Tongue (tissue), 3 donors: ENCODE measurements at places on chromosomes 6 and 20. TPM values are rescaled to one million over a fixed set of nuclear protein-coding genes. Genes with fewer than 3 reads are reported as not detected.

Gene RRAGD
- total RNA-seq = 72.8 TPM

Gene KIF6
- total RNA-seq = 2.4 TPM

Gene PRL
- total RNA-seq = not detected

Gene SPDEF
- 6.1 TPM for total RNA-seq
